ENCODE measurements at places on chromosomes 7 and 10.

DNA sequence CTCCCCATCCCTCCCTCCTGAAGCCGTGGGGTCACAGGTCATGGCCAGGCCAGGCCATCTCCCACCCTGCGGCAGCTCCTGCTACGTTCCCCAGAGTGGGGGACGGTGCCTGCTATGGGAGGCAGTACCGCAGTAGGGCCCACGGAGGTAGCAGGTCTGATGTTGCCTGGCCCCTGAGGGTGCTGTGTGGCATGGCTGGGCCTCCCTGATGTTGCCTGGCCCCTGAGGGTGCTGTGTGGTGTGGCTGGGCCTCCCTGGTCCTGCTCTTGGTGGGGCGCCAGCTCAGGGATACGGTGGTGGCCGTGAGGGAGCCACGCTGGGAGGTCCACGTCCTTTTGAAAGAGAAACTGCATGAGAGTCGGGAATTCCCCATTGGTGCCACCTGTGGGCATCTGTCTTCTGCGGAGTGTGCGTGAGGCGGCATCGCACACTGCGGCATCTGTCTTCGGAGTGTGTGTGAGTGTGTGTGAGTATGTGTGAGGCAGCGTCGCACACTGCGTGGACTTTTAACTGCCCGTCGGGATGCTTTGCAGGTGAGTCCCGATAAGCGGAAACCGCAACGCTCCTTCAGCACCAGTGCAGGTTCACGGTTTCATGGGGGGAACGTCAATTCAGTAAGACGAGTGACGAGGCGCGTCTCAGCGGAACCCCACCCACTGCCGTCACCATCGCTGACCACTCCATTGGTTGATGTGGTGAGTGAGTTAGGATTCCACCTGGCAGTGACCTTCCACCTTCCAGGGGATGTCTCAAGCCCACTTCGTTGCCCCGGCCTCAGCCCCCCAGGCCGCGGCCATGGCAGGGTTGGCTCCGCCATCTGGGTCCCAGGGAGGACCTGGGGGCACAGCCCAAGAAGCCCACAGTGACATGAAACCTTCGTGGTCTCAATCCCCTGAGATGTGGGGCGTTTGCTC is 51.2 kb upstream of the CFAP46 start:
- no peaks in the 10 kb centered on the region for H3K4me1 ChIP-seq
- no peak overlapping the region for H3K4me3 ChIP-seq
- no peak overlapping the region for H3K27ac ChIP-seq
- no peaks in the 10 kb centered on the region for H3K36me3 ChIP-seq
- H3K27me3 ChIP-seq, result no peaks in the 10 kb centered on the region

- H3K4me3 ChIP-seq, result no peak overlapping the region
- H3K4me1 ChIP-seq, result peaks cover 4% of the 10 kb centered on the region
- H3K27ac ChIP-seq, result no peak overlapping the region
- no peaks in the 10 kb centered on the region for H3K36me3 ChIP-seq
- H3K27me3 ChIP-seq, result no peaks in the 10 kb centered on the region
Measured at GRCh38 chr7:40316176-40316575, 181.4 kb downstream of the SUGCT start.

DNA sequence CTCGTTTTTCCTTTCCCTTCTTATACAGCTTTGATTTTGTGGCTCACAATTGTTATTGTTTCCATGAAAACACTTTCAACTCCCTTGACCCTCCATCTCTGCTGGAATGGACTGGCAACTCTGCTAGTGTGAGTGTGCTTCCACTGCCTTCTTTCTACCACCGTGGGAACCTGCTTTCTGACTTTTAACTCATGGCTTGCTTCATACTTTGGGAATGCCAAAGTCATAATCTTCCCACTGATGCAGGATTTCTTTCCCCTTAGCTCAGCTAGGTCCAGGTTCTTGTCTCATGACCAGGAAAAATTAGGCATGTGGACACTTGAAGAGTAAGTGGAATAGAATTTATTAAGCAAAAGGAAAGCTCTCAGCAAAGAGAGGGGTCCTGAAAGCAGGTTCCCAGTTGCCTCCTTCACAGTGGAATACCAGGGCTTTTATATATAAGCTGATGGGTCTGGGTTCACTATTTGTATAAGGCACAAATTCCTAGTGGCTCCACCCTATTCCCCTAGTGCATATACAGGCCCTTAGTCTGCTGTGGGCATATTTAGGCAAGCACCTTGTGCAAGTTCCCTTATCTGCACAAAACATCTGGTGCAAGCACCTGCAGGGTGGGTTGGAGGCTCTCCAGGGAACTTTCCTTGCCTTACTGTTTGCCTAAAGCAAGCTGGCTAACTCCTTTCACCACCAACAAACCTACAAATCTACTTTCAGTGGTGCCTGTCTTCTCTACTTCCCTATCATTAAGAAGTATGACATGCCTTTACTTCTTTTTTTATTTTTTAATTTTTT is 119.5 kb downstream of the CFAP58 start:
- H3K27ac ChIP-seq, result no peak overlapping the region
- H3K4me1 ChIP-seq, result no peaks in the 10 kb centered on the region
- DNase-seq, result no peak
- H3K27me3 ChIP-seq, result peaks cover 7% of the 10 kb centered on the region
- H3K4me3 ChIP-seq, result no peak overlapping the region

DNA sequence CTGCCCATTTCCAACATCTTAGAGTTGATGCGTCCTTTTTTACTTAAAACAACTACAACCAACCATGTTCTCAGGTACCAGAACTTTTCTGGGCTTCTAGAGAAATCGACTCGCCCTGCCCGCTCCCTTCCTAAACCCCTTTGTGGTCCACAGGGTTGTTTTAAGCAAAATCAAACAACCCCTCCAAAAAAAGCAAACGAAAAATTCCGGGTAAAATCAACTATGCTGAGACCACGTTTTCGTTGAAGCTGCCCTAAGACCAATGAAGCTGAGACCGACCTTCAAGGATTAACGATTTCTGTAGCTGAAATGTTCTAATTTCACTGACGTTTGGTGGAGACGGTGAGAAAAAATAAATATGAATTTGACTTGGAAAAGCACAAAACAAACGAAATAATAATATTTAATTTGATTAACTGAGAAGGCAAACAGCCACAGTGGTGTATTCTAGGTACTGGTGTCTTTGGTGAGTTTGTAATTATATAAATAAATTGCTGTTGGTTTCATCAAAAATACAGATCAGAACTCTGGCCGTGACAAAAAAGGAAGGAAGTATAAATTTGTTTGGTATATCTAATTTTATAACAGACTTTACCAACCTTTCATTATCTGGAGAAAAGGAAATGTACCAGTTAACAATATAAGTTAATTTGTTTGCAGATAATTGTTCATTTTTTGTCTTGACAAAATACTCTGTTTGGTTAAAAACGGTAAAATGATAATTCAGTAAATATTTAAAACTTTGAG is 4.7 kb upstream of the IGF2BP3 start:
- H3K4me1 ChIP-seq, result peaks cover 29% of the 10 kb centered on the region
- peak overlapping the region; percentile 16 for H3K27ac ChIP-seq
- H3K27me3 ChIP-seq, result peaks cover 75% of the 10 kb centered on the region
- peaks cover 2% of the 10 kb centered on the region for H3K36me3 ChIP-seq
- peak overlapping the region; percentile 68 for H3K4me3 ChIP-seq

DNA sequence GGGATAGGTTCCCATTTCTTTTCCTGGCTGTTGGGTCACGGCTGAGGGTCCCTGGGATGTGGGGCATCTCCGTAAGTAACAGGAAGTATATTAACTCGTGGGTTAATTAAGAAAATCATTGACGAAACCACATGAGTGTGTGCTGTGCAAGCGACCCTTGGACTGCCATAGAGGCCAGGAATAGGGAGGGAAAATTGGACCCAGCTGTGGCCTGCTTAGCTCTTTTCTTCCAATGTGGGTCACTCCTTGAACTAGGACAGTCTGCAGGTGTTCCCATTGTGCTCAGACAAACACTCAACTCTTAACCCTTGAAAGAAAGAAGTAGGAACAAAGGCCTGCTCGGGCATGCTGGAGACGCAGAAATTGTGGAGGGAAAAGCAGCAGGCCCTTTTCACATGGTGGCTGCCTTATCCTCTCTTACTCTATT is 25.6 kb upstream of the PLEKHA1 start:
- H3K27ac ChIP-seq, result no peak overlapping the region
- H3K4me3 ChIP-seq, result no peak overlapping the region
- DNase-seq, result no peak
- no peaks in the 10 kb centered on the region for H3K4me1 ChIP-seq

GRCh38 chr7:151679071-151679708 is 159.5 kb upstream of the RHEB start:
- H3K4me1 ChIP-seq, result peaks cover 18% of the 10 kb centered on the region
- H3K4me3 ChIP-seq, result no peak overlapping the region
- H3K27me3 ChIP-seq, result peaks cover 5% of the 10 kb centered on the region
- no peak overlapping the region for H3K27ac ChIP-seq

DNA sequence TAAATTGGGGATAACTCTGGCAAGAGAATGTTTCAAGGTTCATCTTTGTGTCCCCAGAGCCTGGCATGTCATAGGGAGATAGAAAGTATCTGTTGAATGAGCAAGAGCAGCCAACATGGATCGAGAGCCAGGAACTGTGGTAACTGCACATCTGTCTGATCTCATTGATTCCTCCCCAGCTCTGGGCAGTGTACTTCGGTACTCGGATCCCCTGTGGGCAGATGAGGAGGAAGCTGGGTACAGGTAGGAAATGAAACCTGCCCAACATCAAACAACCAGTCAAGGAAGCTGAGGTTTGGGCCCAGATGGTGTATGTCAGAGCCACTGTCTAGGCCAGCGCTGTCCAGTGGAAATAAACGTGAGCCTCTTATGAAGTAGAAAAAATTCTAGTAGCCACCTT is 76.4 kb downstream of the GRK5 start:
- peaks cover 3% of the 10 kb centered on the region for H3K36me3 ChIP-seq
- peak; percentile 59 for DNase-seq
- peak overlapping the region; percentile 8 for H3K27ac ChIP-seq
- H3K4me1 ChIP-seq, result peaks cover 76% of the 10 kb centered on the region
- H3K4me3 ChIP-seq, result peak overlapping the region; percentile 36
- no peaks in the 10 kb centered on the region for H3K27me3 ChIP-seq

GRCh38 chr10:4519658-4520402 is 306.2 kb upstream of the AKR1E2 start:
- no peak overlapping the region for H3K27ac ChIP-seq
- H3K27me3 ChIP-seq, result peaks cover 19% of the 10 kb centered on the region
- H3K4me1 ChIP-seq, result no peaks in the 10 kb centered on the region
- no peak for DNase-seq
- H3K36me3 ChIP-seq, result no peaks in the 10 kb centered on the region
- no peak overlapping the region for H3K4me3 ChIP-seq

DNA sequence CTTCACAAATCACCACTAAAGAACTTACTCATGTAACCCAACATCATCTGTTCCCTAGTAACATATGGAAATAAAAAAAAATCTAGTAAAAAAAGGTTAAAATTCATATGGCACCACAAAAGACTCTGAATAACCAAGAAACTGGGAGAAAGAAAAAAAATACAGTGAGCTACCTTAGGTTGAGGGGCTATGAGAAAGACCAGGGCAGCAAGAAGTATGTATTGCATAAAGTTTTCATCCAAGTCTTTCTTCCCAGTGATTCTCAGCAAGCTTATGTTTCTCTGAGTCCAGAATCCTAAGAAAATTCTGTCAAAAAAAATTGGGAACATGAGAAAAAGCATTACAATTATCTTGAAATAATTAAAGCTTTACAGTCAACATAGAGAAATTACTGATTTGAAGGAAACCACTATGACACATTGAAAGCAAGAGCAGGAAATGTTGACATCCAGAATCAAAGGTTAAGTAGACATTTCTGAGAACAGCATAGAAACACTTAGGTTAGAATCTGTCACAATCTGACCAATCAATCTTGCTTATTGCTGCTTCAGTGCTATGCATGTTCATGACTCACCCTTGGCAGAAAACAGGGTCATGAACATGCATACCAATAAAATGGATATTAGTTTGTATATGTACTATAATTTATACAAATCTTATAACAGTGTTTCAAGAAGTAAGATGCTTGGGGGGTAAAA is 494.0 kb upstream of the POT1 start:
- peaks cover 7% of the 10 kb centered on the region for H3K4me1 ChIP-seq
- no peak overlapping the region for H3K4me3 ChIP-seq
- H3K36me3 ChIP-seq, result no peaks in the 10 kb centered on the region

GRCh38 chr10:61153771-61154170 is 209.8 kb upstream of the RHOBTB1 start:
- no peaks in the 10 kb centered on the region for H3K4me1 ChIP-seq
- no peaks in the 10 kb centered on the region for H3K36me3 ChIP-seq
- H3K4me3 ChIP-seq, result no peak overlapping the region
- no peak overlapping the region for H3K27ac ChIP-seq
- no peak for DNase-seq

GRCh38 chr10:87551326-87551725 is 46.6 kb downstream of the MINPP1 start:
- peaks cover 4% of the 10 kb centered on the region for H3K36me3 ChIP-seq
- no peak for DNase-seq
- H3K27me3 ChIP-seq, result no peaks in the 10 kb centered on the region
- no peak overlapping the region for H3K27ac ChIP-seq
- H3K4me1 ChIP-seq, result peaks cover 3% of the 10 kb centered on the region

DNA sequence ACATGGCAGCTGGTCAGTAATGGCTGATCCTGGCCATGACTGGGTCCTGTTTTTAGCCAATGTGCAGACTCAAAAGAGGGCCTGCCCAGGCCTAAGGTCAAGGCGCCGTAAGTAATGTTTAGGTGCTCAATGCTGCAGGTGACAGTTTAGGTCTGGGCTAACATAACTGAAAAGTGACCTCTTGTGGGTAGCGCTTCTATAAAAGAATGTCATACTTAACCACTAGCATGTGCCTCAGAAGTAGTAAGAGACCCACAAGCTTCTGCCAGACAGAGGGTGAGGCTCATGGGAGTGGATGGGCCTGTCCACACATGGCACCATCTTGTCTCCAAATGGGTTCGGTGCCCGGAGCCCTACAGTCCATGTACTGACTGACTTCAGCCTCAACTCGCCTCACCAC is 90.5 kb upstream of the GSDME start:
- H3K36me3 ChIP-seq, result peaks cover 53% of the 10 kb centered on the region
- H3K4me1 ChIP-seq, result peaks cover 6% of the 10 kb centered on the region
- H3K4me3 ChIP-seq, result no peak overlapping the region
- DNase-seq, result no peak

- H3K4me3 ChIP-seq, result no peak overlapping the region
- H3K27ac ChIP-seq, result no peak overlapping the region
- no peaks in the 10 kb centered on the region for H3K4me1 ChIP-seq
- DNase-seq, result no peak
- H3K36me3 ChIP-seq, result no peaks in the 10 kb centered on the region
- no peaks in the 10 kb centered on the region for H3K27me3 ChIP-seq
Measured at GRCh38 chr7:84363741-84364140, 169.2 kb upstream of the SEMA3A start.
